Amniotic stem cell (primary cell): ENCODE measurements at places on chromosomes 5 and 9.

DNA sequence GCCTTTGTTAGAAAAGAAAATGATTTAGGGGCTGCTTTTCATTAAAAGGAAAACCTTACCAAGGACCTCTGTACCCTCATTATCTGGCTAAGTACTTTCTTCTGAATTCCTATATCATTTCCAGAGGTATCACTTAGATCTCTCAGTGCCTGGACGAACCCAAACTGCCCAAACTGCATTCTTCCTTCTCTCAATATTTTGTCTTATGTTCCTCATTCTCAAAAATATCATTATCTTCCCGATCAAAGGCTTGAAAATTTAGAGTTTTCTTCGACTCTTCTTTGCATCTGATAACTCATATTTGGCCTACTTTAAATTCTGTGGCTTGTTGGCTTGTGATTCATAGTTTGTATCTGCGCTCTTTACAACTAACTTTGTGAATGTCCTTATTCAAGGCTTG, 136.7 kb upstream of the TAF11L2 start:
- no peak for DNase-seq

GRCh38 chr5:115625579-115626444, at the start of gene TMED7:
Gene TMED7, minus strand, starts transcription at chr5:115626036. Its CDS starts 244 bp downstream, at chr5:115625792.
- DNase-seq = peak; percentile 98

DNA sequence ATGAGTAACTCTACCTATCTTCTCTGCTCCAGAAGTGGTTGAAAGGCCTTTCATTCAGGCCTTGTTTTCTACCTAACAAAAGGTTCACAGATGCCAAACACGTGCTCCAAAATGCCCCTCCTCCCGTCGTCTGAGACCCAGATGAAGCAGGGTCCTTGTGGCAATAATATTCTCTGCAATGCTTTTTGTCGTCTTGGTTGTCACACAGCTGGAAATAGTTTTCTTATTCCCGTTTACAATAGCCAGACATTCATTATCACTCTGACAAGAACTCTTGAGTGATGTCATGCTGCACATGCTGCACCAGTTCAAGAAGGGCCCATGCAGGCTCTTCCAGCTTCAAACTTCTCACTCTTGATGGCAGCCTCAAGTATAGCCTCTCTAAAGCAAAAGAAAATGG, 7.8 kb downstream of the LPAR1 start:
- no peak for DNase-seq

DNA sequence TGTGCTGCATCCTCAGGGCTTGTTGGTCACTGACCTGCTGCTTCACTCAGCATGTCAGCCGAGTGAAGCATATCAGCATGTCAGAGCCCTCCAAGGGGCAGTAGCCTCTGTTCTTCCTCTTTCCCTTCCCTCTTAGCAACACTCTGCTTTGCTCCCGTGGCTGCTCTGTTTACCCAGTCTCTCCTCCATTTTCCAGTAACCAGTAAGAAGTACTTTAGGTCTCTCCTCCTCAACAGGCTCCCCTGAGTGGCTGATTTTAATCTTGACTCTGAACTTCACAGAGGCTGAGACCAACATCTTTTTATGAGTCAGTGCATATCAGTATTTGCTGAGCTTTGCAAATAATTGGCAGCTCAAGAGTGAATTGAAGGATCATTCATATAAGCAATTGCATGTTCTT, 18.6 kb upstream of the ADRB2 start:
- no peak for DNase-seq

DNA sequence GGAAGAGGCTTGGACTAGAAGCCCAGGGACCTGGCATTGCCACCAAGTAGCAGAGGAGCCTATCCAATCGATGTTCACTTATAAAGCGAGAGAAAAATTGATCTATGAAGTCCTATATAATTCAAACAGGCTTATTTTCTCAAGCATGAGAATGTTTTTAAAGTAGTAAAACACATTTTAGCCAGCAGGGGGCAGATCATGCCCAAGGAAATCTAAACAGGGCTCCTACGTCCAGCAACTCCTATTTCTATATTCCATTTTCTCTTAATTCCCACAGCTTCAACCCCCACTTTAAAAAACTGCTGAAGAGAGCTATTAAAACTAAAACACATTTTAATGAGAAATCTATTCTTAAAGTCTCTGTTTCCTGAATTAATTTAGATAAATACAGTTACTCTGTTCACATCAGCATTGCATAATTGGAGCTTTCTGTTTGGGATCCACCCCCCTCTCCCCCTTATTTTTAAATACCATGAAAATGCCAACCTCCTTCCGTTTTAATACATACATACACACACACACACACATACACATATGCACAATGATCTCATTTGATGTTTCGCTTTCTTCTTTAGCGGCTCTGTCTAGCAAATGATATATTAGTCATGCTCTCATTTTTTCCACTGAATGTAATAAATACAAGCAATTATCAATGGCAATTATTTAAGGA, 144.9 kb downstream of the MYO10 start:
- DNase-seq = no peak

DNA sequence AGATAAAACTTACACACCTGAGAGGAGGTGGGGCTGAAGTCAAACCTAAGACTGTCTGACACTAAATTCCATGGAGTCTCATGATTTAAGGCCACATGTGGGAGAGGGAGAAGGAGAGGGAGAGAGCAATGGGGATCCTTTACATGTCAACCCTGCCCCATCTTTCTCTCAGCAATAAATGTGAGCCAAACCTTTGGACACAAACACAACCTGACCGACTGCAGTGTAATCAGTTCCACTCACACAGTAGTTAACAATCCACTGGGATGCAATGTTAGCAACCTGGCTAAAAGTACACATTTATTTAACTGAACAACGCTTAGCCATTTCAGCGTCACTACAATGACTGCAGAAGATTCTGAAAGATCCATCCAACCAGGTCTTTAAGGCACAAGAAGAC, 273.0 kb downstream of the GLIS3 start:
- no peak for DNase-seq

DNA sequence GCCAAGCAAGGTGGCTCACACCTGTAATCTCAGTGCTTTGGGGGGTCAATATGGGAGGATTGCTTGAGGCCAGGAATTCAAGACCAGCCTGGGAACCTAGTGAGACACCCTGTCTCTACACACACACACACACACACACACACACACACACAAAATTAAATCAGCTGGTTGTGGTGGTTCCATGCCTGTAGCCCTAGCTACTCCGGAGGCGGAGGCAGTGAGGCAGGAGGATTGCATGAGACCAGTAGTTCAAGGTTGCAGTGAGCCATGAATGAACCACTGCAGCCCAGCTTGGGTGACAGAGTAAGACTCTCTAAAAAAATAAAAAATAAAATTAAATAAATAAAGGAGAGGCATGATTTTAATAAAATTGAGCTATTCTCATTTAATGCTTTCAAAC, 13.1 kb downstream of the CEMIP2 start:
- DNase-seq = no peak

GRCh38 chr5:163826201-163826600, 320.8 kb downstream of the MAT2B start:
- DNase-seq = no peak

- DNase-seq = no peak
Measured at GRCh38 chr5:179256328-179257175, 88.7 kb downstream of the ADAMTS2 start.

- no peak for DNase-seq
Measured at GRCh38 chr5:1251678-1252580, 26.7 kb downstream of the SLC6A18 start.

GRCh38 chr5:1420211-1421195, 24.7 kb downstream of the SLC6A3 start:
- DNase-seq = no peak

- DNase-seq = no peak
Measured at GRCh38 chr5:80266566-80266965, 10.7 kb upstream of the SERINC5 start.

- no peak for DNase-seq
Measured at GRCh38 chr5:136064510-136064909, 35.7 kb downstream of the TGFBI start.

DNA sequence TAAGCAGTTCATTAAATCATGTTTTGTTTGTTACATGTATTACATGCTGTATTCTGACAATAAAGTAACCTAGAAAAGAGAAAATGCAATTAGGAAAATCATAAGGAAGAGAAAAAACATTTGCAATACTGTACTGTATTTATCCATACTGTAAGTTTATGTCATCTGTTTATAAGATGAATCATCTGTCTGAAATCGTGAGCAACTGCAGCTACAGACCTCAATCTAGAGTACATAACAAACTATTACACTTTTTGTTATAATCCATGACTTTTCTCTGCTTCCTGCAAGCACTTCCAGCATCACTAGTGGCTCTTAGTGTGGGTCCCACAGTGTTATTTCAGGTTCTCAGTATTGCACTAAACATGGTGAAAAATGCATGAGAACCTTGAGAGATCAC, 144.4 kb upstream of the NR4A3 start:
- DNase-seq = peak; percentile 24

DNA sequence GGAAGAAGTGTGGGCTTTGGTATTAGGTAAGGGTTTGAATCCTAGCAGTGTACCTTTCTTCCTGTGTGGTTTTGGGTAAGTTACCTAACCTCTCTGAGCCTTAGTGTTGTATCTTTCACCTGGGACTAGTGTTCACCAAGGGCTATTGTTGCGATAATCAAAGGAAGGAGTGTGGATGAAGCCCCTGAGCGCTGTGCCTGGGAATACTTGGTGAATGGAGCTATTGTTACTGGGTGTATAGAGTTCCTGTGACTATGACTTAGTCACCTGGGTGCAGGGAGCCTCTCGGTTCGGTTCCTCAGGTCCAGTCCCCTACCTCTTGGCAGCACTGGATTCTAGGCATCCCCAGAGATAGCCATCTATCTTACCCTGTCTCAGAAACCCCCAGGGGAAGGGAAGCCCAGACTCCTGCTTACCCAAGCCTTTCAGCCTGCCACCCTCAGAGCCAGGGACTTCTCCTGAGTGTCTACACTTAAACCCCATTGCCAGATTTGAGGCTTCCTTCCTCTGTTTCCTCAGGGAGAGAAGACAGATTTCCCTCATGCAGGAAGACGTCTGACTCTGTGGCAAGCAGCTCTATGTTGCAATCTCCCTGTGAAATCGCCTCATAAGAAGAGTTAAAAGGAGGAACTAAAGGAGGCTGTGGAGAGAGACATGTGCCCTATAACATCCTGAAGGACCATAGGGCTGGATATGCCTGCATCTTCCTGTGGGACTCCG, 181.0 kb upstream of the PITX1 start:
- DNase-seq = no peak

DNA sequence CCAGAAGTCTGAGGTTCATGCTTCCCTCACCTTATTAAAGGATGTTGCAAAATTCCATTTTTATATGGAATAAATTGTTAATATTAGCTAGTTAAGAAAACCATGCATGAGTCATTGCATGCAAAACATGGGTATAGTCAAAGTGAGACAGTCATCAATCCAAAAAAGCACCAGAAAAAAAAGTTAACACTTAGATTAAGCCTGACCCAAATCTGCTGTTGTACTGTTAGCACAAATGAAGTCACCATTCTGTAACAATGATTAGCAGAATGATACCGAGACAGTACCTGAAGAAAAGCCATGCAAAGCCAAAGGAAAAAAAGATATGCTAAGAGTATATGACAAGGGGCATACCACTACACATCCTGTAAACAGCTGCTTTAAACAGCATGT, 49.5 kb downstream of the PKD2L2 start:
- no peak for DNase-seq

- DNase-seq = no peak
Measured at GRCh38 chr5:118620233-118620632, 368.1 kb downstream of the DTWD2 start.

DNA sequence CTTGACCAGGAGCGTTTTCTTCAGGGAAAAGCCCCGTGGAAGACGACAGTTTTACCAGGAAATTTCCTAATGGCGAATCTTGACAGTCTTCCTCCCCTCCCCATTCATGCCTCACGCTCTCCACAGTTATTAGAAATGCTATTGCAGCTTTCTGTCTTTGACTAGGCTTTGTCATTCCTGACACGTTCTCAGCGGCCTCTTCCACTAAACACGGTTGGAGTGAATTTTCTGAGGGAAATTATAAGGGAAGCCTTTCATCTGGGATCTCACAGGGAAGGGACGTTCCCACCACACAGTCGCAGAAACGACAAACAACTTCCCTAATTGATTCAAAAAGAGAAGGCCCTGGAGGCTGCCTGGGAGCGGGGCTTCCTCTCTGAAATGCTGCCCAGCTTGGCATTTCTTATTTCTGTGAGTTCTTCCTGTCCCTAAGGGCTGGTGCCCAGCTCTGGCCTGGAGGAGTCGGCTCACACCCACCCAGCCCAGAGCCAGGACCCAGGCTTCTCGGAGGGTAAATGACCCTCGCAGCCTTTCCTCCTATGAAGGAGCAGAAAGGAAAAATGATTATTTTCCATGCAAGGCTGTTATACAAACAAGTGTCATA, 57.1 kb upstream of the PPP1R26 start:
- DNase-seq = no peak

DNA sequence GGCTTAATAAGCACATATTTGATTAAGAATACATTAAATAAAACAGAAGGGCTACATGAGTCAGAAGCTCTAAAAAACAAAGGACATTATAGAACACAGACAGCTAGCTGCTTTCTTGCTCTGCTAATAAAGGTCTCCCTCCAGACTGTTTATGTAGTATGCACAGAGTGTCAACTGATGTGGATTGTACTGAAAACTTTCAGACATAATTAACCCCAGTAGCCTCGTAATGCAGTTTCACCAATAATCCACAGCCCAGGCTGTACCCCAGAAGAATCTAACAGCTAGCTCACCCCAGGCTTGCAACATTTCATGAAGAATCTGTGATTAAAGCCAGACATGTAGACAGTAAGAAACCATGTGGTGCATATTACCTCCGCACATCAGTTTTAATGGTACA, 30.8 kb downstream of the FGF10 start:
- DNase-seq = no peak

- DNase-seq = no peak
Measured at GRCh38 chr5:172641359-172642050, 442 bp downstream of the NEURL1B start.

DNA sequence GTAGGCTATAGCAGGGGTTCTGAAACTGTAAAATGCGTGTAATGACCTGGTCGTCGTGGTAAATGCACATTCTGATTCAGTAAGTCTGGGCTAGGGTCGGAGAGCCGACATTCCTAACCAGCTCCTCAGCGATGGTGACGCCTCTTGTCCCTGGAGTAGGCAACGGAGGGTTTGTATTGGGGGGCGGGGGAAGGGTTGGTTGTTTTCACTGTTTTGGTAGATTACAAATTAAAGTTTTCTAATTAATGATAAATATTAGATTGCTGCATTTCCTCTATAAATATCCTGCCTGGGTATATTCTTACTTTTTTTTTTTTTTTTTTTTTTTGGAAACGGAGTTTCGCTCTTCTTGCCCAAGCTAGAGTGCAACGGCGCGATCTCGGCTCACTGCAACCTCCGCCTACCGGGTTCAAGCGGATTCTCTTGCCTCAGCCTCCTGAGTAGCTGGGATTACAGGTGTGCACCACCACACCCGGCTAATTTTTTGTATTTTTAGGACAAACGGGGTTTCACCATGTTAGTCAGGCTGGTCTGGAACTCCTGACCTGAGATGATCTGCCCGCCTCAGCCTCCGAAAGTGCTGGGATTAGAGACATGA, 566 bp upstream of the ALDH7A1 start:
- no peak for DNase-seq

GRCh38 chr9:88530051-88530450, 4.9 kb upstream of the NXNL2 start:
- no peak for DNase-seq
